Stimulated activated CD8-positive, alpha-beta memory T cell treated with anti-CD3 and anti-CD28 coated beads, Interleukin-15, amount 100 ng/mL, for 4 hours (primary cell): ENCODE measurements at places on chromosomes 4 and X.

DNA sequence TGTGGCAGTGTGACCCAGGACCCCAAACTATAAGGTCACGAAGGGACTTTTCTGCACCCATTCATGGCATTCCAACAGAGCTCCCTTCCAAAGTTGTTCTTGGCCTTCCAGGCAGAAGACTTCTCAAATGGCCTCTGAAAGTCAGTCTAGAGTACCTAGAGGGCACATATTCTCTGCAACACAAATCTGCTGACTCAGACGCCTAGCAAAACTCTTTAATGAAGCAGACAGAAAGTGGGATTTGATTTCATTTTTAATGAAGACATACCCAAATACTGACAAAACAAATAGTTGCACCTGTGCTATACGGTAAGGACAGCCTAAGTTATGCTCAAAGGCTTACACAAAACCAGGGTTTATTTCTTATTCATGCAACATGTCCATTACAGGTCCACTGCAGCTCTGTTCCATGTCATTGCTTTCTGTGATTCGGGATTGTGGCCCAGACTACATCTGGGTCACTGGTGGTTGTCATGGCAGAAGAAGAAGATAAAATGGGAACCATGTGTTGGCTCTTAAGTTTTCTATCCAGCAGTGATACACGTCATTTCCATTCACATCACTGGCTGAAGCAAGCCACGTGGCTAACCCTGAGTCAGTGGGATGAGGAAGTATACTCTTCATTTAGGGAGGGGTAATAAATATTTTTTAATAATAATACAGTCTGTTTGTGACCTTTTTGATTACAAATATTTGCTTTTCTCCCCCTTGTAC is 57.7 kb downstream of the NAT8L start:
- DNase-seq = no peak

DNA sequence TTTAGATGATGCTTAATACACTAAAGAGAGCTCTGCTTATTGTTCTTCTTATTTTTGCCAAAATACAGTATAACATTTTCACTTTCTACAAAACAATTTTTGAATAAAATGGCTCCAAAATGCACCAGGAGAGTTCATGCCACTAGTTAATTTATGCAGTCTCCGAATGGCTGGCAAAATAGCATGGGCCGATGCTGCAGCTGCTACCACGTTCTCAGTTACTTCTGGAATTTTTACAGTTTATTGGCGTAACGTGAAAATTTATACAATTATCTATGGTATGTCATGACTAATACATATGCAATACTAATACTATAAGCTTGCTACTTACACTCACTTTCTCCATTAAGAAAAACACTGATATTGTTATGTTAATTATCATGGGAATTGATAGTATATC is 16.5 kb downstream of the KLHL13 start:
- DNase-seq = no peak

- DNase-seq = no peak
Observed at GRCh38 chrX:71998836-71999509, 88.3 kb downstream of the NHSL2 start.

DNA sequence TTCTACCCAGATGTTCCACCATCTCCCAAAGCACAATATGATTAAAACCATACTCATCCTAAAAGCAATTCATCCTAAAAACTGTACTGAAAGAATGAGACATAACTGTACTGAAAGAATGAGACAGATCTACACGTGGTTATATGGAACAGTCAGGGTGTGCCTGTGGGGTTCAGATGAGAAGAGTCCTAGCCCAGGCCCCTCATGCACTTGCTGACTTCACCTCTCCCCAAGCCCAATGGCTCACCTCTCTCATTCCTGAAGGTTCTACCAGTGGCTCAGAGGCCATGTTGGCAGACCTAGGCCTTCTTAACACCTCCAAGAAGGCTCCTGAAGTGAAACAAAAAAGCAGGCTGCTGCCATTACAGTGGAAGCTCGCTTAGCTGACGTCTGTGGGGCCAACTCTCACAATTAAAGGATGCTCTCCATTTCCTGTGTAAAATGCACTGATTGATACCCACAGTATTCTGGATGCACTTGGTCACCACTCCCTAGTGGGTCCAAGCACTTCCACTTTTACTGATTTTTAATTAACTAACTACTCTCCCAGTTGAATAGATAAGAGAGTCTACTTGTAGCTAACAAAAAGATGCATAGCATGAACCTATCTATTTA is 3.8 kb downstream of the PLAC1 start:
- no peak for DNase-seq

- DNase-seq = no peak
Observed at GRCh38 chr4:113447769-113448168, 313.8 kb downstream of the CAMK2D start.

GRCh38 chr4:15493411-15493810 is 23.7 kb downstream of the CC2D2A start:
- no peak for DNase-seq

DNA sequence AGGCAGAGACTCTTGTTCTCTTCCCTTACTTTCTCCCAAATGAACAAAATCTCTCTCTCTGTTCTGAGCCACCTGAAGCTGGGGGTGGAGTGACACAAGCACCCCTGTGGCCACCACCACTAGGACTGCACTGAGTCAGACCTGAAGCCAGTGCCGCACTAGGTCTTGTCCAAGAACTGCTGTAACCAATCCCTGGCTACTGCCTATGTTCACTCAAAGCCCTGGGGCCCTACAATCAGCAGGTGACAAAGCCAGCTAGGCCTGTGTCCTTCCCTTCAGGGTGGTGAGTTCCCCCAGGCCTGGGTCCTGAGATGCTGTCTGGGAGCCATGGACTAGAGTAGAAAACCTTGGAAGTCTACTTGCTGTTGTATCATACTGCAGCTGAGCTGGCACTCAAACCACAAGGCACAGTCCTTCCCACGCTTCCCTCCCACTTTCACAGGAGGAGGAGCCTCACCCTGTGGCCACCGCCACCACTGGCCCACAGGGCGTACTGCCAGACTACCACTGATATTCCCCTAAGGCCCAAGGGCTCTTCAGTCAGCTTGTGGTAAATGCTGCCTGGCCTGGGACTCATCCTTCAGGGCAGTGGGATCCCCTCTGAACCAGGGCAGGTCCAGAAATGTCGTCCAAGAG is 119.1 kb downstream of the RTL9 start:
- DNase-seq = no peak

DNA sequence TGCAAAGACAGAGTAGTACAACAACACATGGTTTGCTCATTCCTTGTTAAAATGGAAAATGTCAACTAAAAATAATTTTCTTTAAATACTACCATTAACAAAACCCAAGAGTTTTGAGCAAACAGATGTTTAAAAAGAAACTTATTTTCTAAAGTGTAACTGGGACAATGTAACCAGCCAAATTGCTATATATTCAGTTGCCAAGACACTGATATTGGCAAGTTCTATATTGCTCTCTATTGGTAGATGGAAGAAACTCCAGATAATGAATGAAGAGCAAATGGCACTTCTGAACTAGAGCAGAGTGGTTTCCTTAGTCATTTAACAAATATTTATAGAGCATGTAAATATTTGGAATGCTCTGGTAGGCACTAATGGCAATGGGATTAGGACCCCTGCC is 966.2 kb downstream of the RPA4 start:
- DNase-seq = no peak

GRCh38 chr4:98976716-98977115 is 18.8 kb upstream of the METAP1 start:
- no peak for DNase-seq

GRCh38 chr4:15677507-15677988 is 4.1 kb upstream of the FAM200B start:
- no peak for DNase-seq

DNA sequence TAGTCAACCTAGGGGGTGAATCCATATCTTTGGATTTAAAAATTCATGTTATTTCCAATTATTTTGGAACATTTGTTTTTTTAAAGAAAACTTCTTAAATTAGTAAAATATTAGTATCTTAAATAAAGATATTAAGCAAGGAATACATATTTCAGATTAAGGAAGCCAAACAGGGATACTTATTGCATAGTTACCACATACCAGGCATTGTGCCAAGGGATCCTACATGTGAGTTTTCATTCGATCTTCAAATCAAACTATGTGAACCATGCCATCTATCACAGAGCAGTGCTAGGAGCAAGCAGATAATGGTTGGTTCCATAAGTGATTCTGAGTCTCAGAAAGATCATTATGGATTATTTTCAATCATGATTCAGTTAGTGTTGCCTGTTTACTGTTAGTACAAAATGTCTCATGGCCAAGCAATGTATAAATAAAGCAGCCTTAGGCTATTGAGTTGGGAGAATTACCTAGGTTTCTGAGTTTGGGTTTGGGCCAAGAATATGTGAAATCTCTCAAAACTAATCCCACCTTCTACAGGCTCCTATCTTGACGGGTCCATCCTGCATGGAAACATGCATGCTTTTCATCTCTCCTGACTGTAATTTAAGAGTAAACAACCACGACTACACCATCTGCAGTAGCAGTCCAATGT is 176.7 kb downstream of the NPFFR2 start:
- DNase-seq = no peak

DNA sequence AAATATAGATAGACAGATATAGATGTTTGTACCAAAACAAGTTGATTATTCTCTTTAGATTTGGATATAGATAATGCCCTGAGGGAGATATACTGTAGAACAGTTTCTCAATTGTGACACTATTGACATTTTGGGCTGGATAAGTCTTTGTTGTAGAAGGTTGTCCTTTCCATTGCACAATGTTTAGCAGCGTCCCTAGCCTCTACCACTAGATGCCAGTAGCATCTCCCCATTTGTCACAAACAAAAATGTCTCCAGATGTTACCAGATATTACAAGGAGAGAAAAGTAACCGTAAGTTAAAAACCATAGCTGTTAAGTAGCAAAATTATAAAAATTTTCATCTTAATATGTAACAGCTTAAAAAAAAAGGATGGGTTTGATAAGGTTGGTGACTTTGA is 2595.3 kb downstream of the ARAP2 start:
- no peak for DNase-seq

GRCh38 chr4:4601803-4602369 is 60.0 kb upstream of the STX18 start:
- DNase-seq = no peak

DNA sequence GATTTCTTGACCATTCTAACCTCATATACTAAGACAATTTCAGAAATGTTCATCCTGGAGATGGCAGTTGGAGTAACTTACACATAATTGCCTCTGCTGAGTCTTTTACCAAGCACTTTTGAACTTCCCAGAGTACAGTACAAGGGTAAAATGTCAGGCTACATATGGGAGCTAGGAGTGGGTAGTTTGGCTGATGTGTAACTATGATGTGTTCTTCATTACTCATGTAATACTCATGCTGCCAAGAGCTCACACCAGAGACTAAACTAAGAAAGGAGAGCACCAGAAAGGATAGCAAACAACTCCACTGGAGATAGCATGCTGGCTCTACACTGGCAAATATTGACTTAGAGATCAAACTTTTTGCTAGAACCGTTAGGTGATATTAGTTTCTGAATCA is 194.0 kb downstream of the PDGFRA start:
- DNase-seq = no peak

DNA sequence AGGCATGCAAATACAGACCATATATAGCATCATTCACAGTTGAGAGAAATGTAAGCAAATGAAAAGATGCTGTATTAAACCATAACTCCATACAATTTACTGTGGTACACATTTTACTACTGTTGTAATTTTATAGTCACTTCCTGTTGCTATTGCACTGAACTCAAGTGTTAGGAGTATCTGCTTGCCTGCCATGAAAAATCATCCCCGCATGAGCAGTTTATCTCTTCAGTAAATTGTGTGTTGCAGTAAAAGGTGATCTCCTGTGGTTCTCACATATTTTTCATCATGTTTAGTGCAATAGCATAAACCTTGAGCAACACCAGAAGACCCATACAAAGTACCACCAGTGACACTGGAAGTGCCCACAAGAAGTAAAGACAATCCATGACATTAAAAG is 1153.4 kb downstream of the FAT4 start:
- no peak for DNase-seq

DNA sequence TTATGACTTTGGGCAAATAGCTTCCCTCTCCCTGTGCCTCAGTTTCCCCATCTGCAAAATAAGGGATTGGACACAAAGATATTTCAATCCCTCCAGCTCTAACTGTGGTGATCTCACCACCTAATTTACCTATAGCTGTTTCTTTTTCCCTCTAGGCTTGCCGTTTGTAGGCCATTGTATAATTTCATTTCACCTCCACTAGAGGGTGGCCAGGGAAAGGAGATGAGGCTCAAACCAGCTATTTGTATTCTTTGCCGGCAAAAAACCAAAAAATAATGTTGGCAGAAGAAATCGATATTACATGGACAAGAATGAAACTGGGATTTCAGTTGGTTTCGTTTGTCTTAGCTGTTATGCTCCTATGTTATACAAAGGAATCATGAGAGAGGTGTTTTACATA is 36.1 kb upstream of the DOCK11 start:
- no peak for DNase-seq
